ENCODE measurements at places on chromosomes 11 and 22.

GRCh38 chr11:30902929-30903328 lies 316.8 kb upstream of the MPPED2 start:
- no peak for DNase-seq

DNA sequence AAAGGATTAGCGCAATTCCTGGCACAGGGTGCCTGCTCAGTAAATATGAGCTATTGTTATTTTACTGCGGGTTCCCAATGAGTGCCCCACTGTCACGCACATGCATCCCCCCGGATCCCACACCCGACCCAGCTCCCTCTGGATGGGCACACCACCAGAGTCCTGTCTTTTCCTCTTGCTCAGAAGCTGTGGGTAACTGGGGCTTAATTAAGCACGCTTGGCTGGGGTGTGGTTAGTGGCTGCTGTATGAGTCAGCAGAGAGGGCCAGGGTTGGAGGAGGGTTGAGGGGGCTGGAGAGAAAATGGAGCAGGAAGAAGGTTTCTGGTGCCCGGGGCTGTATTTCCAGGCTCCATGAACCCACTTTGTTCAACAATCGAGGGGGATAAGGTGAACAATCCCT lies 30.3 kb upstream of the NECTIN1 start:
- DNase-seq = peak; percentile 95

- DNase-seq = no peak
Measured at GRCh38 chr22:32712644-32713355, 88.7 kb upstream of the TIMP3 start.

DNA sequence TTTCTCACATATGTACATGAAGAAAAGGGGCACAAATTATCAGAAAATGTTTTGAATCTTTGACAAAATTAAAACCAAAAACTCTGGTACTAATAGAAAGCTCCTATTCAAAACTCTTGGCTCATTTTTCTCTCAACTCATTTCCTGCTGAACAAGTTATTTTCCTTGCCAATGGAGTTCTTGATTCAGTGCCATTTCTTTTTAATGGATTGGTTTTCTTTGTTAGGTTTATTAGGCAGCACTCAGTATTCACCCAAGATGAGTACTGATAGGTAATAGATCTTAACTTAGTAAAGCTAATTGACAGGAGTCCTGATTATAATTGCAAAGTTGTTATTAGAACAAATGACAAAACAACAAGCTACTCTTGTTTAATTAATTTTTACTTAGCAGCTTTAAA lies 279.4 kb upstream of the PDGFD start:
- DNase-seq = no peak

DNA sequence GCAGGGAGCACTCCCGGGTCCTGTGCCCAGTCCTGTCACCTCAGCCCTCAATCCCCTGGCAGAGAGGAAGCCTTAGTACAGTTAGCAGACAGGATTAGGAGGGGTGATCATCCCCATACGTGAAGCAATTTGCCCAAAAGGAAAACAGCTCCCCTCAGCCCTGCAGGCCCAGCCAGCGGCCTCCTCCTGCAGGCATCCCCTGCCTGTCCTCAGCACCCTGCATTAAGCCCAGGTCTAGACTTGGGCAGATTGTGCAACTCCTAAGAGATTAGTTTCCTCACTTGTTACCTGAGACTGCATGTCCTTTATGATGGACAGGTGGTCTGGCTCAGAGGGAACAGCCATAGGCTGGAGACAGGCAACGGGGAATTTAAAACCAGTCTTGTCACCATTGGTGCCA lies 95.5 kb upstream of the TMEM45B start:
- no peak for DNase-seq

DNA sequence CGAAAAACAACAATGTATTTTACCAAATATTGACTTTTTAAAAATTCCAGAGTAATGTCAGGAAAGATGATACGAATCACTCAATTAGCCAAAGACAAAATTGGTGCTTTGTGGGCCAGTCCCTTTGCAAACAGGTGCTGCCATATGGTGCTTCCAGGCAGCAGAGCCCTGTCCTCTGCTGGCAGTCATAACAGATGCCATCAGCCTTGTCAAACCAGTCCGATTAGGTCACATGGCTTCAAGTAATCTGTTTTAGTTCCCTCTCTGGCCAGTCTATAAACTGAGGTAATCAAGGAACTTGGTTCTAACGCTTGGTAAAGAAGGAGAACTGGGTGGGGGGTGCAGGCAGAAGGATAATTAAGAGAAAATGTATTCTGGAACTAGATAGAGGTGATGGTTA lies 49.1 kb upstream of the CAPRIN1 start:
- no peak for DNase-seq

DNA sequence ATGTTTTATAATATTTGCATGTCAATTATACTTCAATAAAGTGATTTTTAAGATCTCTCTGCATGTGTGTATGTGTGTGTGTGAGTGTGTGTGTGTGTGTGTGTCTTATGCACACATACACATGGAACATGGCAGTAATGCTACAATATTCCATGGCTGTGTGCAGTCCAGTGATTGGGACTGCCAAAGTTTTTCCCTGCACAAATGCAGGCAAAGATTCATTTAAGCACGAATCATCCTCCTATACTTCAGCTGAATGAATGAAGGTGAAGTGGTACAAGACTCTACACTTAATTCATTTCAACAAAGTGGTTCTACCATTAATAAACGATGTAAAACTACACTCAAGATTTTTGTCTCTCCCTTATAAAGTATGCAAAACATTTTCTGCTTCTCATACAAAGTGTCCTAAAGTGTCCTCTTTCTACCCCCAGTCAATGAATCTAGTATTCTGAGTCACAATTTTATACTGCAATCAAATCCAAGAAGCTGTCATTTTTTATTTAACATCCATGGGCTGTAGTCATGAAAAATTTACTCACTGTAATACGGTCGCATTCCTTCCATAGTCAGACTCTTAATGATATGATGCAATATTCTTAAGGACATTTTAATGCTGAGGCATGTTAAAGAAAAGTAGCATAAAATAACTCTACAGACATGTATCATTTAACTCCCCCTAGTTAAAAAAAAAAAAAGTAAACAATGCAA lies 132.4 kb downstream of the TTC28 start:
- no peak for DNase-seq

DNA sequence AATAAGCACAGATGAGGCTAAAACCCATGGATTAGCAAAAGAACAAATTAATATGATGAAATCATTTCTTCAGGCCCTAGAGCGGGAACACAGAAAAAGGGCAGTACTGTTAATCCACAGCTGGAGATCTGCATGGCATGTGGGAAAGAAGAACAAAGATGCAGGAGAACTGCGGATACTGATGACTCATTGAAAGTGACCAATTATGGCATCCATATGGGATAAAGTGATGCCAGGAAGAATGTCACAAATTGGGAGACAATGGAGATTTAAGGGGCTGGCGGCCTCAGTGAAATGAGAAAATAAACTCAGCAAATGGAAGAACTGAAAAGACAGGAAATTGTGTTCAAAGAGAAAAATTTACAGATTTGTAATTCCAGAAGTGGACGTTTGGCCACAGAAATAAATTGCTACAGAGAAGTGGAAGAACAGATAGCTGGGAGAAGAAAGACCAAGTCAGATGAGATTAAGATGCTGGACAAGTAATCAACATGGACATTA lies 39.4 kb downstream of the SIK3 start:
- no peak for DNase-seq

DNA sequence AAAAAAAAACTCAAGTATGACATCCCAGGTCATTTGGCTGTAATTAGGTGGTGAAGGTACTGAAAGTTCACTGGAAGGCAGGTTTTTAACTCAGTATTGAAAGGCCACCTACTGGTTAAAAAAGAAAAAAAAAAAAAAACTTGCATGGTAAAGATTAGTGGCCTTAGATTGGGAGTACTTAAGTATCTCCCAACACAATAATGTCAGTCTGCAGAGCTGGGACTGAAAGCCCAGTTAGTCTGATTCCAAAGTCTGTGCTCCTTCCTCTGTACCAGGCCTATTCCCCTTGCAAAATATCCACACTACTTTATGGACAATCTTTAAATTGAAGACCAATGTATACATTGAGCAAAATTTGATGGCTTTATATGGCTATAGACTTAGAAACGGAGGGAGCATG lies 85.5 kb downstream of the NOX4 start:
- DNase-seq = peak; percentile 12

Measured in hematopoietic multipotent progenitor cell treated with erythropoietin and hydrocortisone succinate and interleukin-3 and kit ligand, for 4 days (in vitro differentiated cells).